ENCODE measurements at places on chromosomes 3 and 15.

- DNase-seq: no peak
Measured at GRCh38 chr15:100020614-100021013, 287.4 kb upstream of the LYSMD4 start.

- DNase-seq: peak; percentile 25
Measured at GRCh38 chr3:23671851-23672589, 133.7 kb upstream of the UBE2E1 start.

- DNase-seq: no peak
Measured at GRCh38 chr3:98903099-98903498, 1.6 kb upstream of the DCBLD2 start.

DNA sequence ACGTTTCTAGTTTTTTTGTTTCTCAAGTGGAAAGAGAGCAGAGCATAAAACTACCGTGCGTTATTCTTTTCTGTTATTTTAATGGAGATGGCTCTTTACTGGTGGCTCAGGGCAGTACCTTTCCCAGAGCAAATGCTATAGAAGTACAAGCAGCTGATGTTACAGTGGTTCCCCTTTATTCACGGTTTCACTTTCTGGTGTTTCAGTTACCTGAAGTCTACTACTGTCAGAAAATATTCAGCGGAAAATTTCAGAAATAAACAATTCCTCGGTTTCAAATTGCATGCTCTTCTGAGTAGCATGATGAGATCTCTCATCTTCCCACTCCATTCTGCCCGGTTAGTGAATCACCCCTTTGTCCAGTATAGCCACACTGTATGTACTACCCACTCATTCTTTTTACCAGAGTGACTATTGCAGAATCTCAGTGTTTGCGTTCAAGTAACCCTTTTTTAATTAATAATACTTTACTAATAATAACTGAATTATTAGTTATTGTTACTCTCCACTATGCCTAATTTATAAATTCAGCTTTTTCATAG lies 597.5 kb upstream of the ROBO2 start:
- no peak for DNase-seq

DNA sequence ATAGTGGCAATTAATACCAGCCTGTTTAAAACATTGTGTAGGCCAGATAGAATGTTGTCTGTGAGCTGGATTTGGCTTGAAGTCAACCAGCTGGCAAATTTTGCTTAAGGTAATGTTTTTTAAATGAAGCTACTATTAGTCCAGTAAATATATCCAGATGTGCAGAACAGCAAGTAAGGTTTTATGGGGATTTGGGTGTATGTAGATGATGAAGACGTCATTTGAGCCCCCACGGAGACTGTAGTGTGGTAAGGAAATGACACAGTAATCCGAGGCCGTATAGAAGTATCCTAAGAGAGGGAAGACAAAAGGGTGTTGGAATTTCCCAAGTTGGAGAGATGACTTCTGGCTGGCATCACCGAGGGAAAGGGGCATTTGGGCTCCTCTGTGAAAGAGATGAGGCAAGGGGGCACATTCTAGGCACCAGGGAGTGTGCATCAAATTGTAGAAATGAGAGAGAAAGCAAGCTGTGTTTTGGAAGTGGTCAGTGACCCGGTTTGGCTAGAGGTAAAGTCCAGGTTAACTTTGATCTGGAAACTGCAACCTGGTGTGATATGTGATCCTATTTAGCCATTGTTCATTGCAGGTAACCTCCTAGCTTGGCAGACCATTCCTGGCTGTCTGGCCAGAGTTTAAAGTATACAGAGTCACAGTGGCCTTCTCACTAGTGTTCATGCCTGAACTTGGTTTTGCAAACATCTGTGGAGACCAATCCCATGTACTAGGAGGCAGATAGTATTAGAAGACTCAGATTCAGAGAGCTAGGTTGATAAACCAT lies 104.2 kb downstream of the ITPR1 start:
- DNase-seq: no peak

DNA sequence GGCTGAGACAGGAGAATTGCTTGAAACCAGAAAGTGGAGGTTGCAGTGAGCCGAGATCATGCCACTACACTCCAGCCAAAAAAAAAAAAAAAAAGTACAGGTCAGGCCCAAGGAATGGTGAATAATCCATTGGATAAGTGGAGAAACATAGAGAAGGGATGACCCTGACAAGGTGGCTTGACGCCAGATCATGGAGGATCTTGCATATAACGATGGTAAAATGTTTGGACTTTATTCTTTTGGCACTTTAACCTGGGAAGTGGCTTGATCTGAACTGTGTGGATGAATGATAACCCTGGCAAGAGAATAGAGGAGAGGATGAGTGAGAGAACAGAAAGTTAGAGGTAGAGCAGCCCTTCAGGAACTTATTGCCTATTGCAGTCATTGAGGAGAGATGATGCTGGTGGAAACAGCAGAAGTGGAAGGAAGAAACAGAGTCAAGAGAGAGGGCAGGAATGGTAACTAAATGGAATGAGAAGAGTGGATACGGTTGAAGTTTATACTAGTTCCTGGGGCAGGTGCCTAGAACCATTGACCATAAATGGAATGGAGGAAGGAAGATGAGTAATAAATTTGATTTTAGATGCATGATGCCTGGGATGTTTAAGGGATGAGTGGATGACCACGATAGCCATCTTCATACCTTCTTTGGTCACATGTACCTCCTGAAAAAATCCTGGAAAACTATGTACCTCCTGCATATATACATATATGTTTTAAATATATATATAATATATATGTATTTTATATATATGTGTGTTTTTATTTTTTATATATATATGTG lies 57.8 kb downstream of the BLM start:
- DNase-seq: no peak

- DNase-seq: no peak
Measured at GRCh38 chr3:115706311-115706829, 83.1 kb downstream of the GAP43 start.

GRCh38 chr15:28977377-28978010 lies 91.7 kb downstream of the APBA2 start:
- DNase-seq: peak; percentile 53

DNA sequence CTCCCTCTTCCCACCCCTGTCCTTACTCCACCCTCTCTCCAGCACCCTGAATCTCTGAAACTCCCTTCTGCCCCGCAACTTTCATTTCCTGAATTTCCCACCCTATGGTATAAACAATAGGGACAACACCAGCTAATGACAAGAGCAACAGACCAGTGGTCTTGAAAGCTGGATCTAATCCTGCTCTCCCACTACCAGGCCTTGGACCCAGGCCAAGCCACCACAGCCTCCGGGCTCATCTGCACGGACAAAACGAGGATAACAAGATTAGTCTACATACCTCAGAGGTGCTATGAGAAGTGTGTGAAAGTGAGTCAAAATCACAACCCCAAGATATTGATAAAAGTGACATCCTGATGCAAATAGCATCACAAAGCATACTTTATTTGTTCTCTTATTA lies 128.6 kb downstream of the ERC2 start:
- no peak for DNase-seq

GRCh38 chr3:149654188-149654601 lies 3.6 kb downstream of the WWTR1 start:
- no peak for DNase-seq

GRCh38 chr3:89787485-89787884 lies 680.1 kb downstream of the EPHA3 start:
- DNase-seq: no peak

DNA sequence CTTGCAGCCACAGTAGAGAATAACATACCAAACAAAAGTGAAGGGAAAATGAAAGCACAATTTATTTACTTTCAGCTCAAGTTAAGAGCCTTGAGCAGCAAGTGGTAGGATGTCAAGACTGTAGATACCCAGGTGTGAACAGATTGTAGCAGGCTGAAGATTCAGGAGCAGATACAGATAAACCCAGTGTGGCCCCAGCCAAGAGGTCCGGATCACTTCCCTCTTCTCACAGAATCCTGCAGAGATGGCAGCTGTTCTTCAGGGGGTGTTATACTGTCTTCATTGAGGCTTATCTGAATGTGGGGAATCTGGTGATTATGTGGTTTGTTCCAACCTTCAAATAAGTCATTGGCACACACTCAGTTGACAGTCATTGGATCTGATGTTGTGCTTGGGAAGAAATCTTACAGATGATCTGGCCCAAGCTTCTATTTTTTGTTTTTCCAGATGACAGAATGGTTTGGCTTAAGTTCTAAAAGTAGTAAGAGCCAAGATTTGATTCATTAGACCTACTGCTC lies 2.2 kb downstream of the STARD9 start:
- no peak for DNase-seq

- no peak for DNase-seq
Measured at GRCh38 chr3:70857916-70858315, 545.5 kb upstream of the MDFIC2 start.

GRCh38 chr3:52270252-52270754 lies 8.1 kb downstream of the WDR82 start:
- DNase-seq: no peak

GRCh38 chr3:151268267-151269235 lies 9.8 kb downstream of the P2RY14 start:
- no peak for DNase-seq

DNA sequence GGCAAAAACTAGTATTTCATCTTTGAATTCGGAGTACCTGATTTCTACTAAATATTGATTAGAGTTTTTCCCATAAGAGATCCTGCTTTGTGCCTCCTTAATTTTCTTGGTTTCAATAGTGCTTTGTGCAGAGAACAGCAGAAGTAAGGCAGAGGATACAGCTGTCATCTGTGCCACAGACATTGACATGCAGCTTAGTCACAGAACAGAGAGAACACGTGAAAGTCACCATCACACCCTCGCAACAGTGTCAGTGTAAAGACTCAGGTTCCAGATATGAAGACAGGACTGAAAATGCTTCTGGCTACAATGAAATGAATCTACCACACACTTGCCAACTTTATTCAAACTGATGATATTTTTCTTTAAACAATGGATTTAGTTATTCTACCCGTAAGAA lies 942.8 kb upstream of the CFAP20DC start:
- DNase-seq: no peak

Measured in heart left ventricle (tissue), 16 donors.